ENCODE measurements at places on chromosomes 2 and 18.

- no peak for DNase-seq
These were observed 12.0 kb upstream of the DARS1 start for GRCh38 chr2:135997380-135997779.

GRCh38 chr18:59062643-59063006 lies 77.1 kb upstream of the SEC11C start:
- no peak for DNase-seq

DNA sequence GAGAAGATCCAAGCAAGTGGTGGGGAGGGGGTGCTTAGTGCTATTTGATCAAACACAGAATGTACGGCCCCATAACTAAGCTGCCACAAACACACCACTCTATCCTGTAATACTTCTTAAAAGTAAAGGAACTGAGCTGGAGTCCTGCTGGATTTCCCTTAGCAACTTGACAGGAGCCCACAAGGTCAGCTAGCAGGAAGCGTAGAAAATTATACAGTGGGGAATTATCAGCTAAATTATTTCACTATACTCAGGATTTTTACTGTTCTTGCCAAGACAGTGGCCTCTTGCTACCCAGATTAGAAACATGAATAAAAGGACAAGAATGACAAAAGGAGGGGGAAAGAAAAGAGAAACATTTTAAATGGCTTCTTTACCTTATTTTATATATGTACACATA lies 217.1 kb downstream of the ZNF521 start:
- no peak for DNase-seq

DNA sequence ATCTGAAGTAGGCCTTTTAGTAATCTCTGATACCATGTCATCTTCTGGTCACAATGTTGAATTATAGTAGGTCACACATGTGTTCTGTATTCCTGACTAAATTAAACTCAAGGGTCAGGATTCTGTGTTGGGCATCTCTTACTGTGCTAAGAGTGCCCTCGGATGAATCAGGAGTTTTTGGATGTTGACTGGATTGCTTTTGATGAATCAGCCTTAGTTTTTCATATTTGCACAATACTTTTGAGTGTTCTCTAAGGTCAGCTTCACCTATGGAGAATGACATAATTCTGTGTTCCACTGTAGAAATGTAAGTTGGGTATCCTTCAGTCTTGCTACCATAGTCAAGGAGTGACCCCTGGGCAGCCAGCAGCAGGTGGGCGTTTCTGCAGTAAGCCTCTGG lies 190.1 kb downstream of the PTPRM start:
- no peak for DNase-seq

GRCh38 chr2:26529406-26530239 lies 51.7 kb upstream of the OTOF start:
- no peak for DNase-seq

GRCh38 chr2:120589771-120590608 lies 145.7 kb upstream of the GLI2 start:
- DNase-seq = no peak

DNA sequence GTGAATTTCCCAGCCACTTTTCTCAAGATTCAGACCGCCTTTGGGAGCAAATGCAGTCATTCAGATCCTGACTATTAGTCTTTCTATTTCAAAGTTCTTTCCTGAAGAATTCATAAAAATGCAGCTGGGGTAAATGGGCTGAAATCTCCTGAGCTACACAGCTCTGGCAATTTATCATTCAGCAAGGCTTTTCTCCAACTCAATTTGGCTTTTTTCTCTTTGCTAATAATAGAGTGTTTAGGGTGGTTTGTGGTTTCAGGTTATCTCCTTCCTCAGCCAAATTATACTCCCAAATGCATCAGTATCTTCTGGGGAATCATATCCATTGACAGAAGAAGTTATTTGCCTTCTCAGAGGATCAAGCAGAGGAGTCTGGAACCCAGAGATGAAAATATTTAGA lies 282.4 kb upstream of the SLC14A2 start:
- no peak for DNase-seq

- no peak for DNase-seq
These were observed 22.1 kb upstream of the KCNG2 start for GRCh38 chr18:79775441-79776221.

DNA sequence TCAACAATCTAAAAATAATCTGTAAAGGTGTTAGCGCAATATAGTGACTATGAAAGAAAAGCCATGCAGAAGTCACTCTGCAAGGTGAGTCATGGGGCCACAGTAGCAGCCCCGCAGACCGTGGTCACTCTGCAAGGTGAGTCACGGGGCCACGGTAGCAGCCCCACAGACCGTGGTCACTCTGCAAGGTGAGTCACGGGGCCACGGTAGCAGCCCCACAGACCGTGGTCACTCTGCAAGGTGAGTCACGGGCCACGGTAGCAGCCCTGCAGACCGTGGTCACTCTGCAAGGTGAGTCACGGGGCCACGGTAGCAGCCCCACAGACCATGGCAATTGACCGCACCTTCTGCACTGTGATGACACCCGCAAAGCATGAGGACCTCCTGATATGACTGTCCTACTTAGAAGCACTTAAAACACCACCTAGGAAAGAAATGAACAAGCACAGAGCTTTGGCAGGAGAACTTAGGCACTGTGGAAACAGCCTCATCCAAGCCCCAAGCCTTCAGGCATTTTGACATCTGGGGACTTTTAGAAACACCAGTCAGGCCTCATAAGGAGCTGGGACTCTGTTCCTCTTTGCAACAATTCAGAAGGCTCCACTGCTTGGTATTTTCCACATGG lies 70.1 kb downstream of the LDLRAD4 start:
- no peak for DNase-seq

- DNase-seq = no peak
These were observed 190.4 kb upstream of the CRIM1 start for GRCh38 chr2:36165132-36165531.

GRCh38 chr2:145344076-145344724 lies 824.3 kb upstream of the ZEB2 start:
- DNase-seq = no peak

- DNase-seq = no peak
These were observed 3.0 kb upstream of the RTKN start for GRCh38 chr2:74444498-74445318.

DNA sequence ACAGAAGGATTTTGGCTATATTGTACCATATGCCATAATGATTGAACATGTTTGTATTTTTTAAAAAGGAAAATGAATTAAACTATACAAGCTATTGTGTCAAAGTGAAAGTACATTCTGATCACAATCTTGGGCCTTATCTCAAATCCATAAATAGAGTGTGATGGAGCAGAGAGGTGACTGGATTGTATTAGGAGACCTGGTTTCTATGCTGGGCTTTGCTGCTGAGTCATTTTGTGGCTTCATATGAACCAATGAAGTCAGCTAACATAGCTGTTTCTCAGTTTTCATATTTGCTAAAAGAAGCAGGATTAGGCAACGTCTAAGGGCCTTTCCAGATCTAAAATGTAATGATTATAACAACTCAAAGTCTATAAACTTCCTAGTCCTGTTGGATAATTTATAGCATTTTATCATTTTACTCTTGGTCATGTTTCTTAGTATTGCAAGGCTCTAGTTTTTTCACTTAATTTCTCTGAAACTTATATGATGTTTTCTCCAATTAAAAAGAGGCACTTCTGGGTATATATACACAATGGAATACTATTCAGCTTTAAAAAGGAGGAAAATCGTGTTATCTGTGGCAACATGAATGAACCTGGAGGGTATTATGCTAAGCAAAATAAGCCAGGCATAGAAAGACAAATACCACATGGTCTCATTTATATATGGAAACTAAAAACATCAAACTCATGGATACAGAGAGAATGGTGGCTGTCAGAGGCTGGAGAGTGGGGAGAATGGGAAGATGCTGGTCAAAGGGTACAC lies 112.3 kb downstream of the MEP1B start:
- DNase-seq = no peak

DNA sequence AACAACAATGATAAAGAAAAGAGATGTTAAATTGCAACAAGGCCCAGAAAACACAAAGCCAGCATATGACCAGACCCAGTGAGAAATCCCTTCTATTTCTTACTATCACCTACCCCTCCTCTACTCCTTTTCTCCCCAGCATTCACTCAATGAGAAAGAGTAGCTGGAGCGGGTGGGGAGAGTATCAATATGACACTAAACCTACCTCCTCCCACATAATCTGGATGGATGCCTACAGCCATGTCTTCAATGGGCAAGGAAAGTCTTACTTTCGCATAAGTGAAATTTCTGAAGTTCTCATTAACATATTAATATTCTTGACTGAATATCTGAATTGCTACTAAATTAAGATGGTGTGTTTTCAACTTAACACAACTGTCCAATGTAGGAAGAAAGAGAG lies 78.2 kb downstream of the AFF3 start:
- DNase-seq = no peak

DNA sequence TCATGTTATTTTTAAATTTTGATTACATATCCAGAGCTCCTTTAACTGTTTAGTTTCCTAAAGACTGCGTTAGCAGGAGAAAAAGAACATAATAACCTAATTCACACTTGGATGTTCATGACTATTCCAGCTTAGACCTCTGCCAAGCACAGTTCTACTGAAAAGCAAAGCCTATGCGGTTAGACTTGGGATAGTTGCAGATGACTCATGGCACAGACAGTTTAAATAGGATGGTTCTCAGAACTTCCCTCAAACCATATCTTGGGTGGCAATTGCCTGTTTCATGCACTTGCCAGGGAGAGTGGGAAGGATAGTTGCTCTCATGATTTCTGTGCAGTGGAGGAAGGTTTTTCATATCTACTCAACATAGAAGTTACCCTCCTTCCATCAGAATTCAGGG lies 149.7 kb upstream of the KLHL29 start:
- DNase-seq = no peak
